Lung (tissue), 17 donors: ENCODE measurements at places on chromosomes 12 and 14. TPM values are rescaled to one million over a fixed set of nuclear protein-coding genes. Genes with fewer than 3 reads are reported as not detected.

TCHP gene
- total RNA-seq, result 17.5 TPM

SIX1 gene
- total RNA-seq, result 5.9 TPM

COX8C gene
- total RNA-seq, result not detected

SLC25A21 gene
- total RNA-seq, result 0.58 TPM

OR4Q3 gene
- total RNA-seq, result not detected

- H3K27me3 ChIP-seq, result no peaks in the 10 kb centered on the region
- H3K27ac ChIP-seq, result peak overlapping the region; percentile 62
- no peak overlapping the region for H3K4me3 ChIP-seq
- H3K36me3 ChIP-seq, result no peaks in the 10 kb centered on the region
Observed at GRCh38 chr14:75825147-75825592, 156.6 kb downstream of the TGFB3 start.

- H3K36me3 ChIP-seq, result no peaks in the 10 kb centered on the region
- no peak for DNase-seq
- H3K4me3 ChIP-seq, result no peak overlapping the region
- no peak overlapping the region for H3K27ac ChIP-seq
- peaks cover 17% of the 10 kb centered on the region for H3K4me1 ChIP-seq
Observed at GRCh38 chr12:92470608-92471021, 232.2 kb upstream of the PLEKHG7 start.

GRCh38 chr12:52791271-52792184 lies 4.4 kb downstream of the KRT3 start:
- H3K27me3 ChIP-seq, result no peaks in the 10 kb centered on the region
- no peak overlapping the region for H3K4me3 ChIP-seq
- H3K4me1 ChIP-seq, result no peaks in the 10 kb centered on the region
- H3K36me3 ChIP-seq, result no peaks in the 10 kb centered on the region
- DNase-seq, result no peak
- no peak overlapping the region for H3K27ac ChIP-seq

GRCh38 chr12:71438670-71439361 lies 782 bp upstream of the LGR5 start:
- peaks cover 3% of the 10 kb centered on the region for H3K4me1 ChIP-seq
- no peaks in the 10 kb centered on the region for H3K36me3 ChIP-seq
- H3K4me3 ChIP-seq, result no peak overlapping the region
- H3K27me3 ChIP-seq, result peaks cover 43% of the 10 kb centered on the region
- DNase-seq, result peak; percentile 33

DNA sequence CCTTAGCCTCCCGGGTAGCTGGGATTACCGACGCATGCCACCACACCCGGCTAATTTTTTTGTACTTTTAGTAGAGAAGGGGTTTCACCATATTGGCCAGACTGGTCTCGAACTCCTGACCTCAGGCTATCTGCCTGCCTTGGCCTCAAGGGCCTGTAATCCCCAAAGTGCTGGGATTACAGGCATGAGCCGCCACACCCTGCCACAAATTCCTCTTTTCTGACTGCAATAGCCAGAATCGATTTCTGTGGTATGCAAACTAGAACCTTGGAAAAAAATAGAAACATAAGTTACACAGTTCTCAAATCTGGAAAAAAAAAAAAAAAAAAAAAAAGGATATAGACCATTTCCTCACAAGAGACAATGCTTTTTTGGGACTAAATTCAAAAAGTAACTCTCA lies 184.6 kb upstream of the EGLN3 start:
- DNase-seq, result no peak
- no peaks in the 10 kb centered on the region for H3K36me3 ChIP-seq
- no peak overlapping the region for H3K27ac ChIP-seq
- H3K4me3 ChIP-seq, result no peak overlapping the region
- peaks cover 12% of the 10 kb centered on the region for H3K27me3 ChIP-seq

GRCh38 chr12:47725091-47725772 lies at the start of gene ENDOU:
ENDOU (minus strand) TSS chr12:47725490; CDS start chr12:47725413, 77 bp downstream.
- DNase-seq, result no peak
- H3K4me1 ChIP-seq, result peaks cover 2% of the 10 kb centered on the region
- H3K36me3 ChIP-seq, result peaks cover 3% of the 10 kb centered on the region
- H3K4me3 ChIP-seq, result no peak within 1 kb of the TSS
- no peaks in the 10 kb centered on the region for H3K27me3 ChIP-seq
- no peak within 1 kb of the TSS for H3K27ac ChIP-seq

GRCh38 chr14:58193542-58193941 lies 6.4 kb upstream of the ACTR10 start:
- H3K4me3 ChIP-seq, result no peak overlapping the region
- H3K27ac ChIP-seq, result no peak overlapping the region
- H3K36me3 ChIP-seq, result no peaks in the 10 kb centered on the region
- no peaks in the 10 kb centered on the region for H3K4me1 ChIP-seq
- peak; percentile 10 for DNase-seq

- no peak overlapping the region for H3K27ac ChIP-seq
- DNase-seq, result no peak
- H3K27me3 ChIP-seq, result no peaks in the 10 kb centered on the region
- no peaks in the 10 kb centered on the region for H3K36me3 ChIP-seq
- no peak overlapping the region for H3K4me3 ChIP-seq
- H3K4me1 ChIP-seq, result peaks cover 4% of the 10 kb centered on the region
Observed at GRCh38 chr12:47886510-47887240, 18.1 kb downstream of the VDR start.

DNA sequence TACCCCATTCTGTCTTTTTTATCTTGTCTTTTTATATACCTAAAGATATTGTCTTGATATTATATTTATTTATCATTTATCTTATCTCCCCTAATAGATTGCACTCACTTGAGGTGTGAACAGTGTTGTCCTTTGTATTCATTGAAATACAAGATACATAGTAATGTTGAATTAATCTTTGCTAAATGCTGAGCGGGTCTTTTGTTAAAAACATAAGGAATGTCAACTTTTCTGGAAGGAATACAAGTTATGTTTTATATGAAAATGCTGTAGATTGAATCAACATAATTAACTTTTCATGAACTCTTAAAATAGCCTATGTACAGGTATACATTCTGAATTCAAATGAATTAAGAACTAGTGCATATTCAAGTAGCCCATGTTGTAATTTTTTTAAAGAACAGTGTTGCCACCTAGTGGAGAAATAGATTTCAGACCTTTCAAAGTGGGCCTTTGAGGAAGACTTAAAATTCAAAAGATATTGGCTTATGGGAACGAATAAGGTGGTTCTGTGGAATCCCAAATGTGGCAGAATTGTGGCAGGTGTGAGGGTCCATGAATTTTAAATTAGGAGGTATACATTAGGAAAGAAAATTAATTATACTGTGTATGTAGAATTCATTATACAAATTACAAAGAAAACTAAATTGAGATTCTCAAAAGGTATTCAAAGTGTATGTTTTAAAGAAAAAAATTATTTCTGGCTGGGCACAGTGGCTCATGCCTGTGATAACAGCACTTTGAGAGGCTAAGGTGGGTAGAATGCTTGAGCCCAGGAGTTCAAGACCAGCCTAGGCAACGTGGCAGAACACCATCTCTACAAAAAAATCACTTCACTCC lies 19.1 kb downstream of the BBOF1 start:
- no peaks in the 10 kb centered on the region for H3K4me1 ChIP-seq
- H3K36me3 ChIP-seq, result no peaks in the 10 kb centered on the region
- H3K4me3 ChIP-seq, result no peak overlapping the region
